GM13976 (cell line): ENCODE measurements at places on chromosomes 4 and X.

DNA sequence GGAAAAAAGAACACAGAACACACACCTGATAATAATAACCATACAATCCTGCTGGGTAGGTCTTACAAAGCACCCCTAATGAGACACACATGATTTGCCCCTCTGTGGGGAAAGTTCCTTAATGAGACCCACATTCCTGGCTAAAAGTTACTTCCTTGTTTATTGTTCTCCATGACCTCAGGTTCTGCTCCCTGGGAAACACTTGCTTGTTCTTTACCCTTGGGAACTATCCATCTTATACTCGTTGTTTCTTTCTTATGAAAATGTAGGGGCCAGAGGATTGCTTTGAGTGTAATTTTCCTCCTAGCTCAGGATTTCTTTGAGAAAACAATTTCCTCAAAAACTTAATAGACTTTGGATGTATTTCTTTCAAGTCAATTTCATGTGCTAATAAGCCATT is 52.1 kb upstream of the PCDH10 start:
- DNase-seq = no peak

GRCh38 chrX:116031331-116031730 is 139.2 kb upstream of the AGTR2 start:
- DNase-seq = no peak

GRCh38 chr4:101643186-101643837 is 147.2 kb upstream of the BANK1 start:
- no peak for DNase-seq

DNA sequence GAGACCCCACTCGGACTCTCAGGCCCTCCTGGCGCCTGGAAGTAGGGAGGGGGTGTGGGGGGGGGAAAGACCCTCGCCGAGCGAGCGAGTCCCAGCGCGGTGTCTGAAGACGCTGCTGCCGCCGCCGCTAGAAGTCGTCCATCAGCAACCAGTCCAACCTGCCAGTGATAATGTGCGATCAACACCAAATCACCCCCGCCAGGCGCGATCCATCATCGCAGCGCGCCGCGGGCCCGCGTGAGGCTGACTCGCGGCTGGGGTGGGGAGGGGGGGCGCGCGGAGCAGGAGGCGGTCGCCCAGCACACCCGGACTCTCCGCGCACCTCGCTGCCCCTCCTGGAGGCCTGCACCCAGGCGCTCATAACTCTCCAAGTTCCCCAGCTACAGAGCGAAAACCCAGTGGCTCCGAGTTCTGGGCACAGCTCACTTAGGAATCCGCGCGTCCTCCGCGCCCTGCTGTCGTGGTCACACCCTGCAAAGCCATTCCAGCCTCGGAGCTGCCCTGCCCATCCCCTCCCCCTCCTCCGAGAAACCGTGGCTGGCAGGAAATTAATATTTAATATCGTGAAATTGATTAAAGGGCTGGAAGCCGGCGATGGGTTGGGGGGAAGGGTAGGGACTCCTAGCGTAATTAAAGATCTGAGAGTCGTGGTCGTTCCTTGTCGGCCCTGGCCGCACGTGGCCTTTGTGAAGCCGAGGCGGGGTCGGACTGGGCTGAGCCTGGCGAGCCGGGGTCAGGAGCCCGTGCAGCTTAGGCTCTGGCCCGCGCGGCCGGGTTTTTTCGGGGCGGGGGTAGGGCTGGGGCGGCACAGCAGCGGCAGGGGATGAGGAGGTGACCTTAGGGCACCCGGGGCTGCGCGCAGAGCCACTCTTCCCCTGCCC is 58.1 kb upstream of the BCOR start:
- DNase-seq = no peak

GRCh38 chr4:130147641-130148040 is 1051.7 kb downstream of the C4orf33 start:
- DNase-seq = no peak

- DNase-seq = no peak
Observed at GRCh38 chr4:177105536-177105935, 204.1 kb upstream of the NEIL3 start.

GRCh38 chrX:3244955-3245354 is 101.5 kb downstream of the MXRA5 start:
- DNase-seq = no peak

- DNase-seq = no peak
Observed at GRCh38 chr4:145047151-145047550, 50.8 kb downstream of the ANAPC10 start.

GRCh38 chr4:158821228-158821971 is 52.6 kb downstream of the FNIP2 start:
- DNase-seq = no peak

DNA sequence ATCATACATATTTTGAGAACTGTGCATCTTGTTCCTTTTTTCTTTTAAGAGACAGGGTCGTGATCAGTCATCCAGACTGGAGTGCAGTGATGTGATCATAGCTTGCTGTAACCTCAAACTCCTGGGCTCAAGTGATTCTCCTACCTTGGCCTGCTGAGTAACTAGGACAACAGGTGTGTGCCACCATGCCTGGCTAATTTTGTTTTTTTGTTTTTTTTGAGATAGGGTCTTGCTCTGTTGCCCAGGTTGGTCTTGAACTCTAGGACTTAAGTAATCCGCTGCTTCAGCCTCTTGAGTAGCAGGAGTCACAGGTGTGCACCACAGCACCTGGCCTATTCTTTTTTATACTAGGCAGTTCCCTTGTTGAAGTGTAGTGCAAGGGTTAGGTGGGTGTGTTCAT is 24.6 kb downstream of the KDM6A start:
- DNase-seq = no peak

DNA sequence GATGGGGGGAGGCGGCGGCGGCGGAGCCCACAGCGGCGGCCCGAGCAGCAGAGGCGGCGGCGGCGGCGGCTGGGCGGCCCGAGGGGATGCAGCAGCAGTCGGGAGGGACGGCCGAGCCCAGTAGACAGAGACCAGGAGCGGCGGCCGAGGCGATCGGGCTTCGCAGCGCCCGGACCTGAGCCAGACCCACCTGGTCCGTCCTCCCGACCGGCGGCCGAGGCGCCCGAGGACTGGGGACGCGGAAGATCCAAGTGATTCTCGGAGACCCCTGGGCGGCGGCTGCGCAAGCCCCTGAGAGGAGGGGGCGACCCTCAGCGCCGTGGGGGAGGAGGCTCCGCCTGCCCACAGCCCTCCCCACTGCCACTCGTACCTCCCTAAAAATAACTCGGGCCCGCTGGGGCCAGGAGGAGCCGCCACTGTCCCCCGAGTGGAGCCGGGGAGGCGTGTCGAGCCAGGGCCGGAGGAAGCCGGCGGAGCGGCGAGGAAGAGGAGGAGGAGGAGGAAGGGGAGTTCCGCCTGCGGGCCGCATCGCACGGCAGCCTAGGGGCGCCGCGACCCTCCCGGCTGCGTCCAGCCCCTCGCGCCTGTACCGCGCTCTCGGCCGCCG is 608 bp downstream of the RAPGEF2 start:
- DNase-seq = peak; percentile 60

DNA sequence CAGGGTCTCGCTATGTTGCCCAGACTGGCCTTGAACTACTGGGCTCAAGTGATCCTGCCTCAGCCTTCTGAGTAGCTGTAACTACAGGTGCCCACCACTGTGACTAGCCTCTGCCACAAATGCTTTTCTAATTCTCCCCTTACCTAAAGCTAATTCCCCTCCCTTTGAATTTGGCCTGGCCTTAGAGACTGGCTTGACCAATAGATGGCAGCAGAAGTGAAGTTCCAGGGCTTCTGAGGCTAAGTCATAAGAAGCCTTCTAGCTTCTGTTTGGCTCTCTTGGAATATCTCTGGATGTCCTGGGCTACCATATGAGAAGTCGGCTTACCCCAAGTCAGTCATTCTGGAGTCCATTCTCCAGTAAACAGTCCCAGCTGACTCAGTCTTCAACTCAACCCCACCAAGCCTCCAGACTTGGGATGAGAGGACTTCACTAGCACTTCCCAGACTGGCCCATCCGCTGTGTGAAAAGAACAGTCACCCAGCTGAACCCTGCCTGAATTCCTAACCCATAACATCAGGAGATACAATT is 61.0 kb downstream of the HPRT1 start:
- DNase-seq = peak; percentile 45

DNA sequence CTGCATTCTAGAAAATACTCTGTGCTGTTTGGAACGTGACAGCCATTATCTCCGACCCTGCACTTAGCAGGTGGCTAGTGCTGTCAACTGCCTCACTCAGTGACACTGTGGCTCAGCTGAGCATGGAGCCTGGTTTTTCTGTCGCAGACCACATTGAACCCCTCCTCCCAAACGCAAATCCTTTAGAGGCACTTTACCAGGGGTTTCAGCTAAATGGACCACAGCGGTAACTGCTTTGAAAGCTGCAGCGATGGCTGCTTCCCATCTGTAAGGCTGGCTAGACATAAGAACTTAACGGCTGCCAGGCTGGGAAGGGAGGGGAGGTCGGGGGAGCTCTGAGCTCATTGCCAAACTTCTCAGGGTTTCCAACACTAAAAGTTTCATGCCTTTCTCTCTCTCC is 8.1 kb downstream of the SLC34A2 start:
- no peak for DNase-seq

DNA sequence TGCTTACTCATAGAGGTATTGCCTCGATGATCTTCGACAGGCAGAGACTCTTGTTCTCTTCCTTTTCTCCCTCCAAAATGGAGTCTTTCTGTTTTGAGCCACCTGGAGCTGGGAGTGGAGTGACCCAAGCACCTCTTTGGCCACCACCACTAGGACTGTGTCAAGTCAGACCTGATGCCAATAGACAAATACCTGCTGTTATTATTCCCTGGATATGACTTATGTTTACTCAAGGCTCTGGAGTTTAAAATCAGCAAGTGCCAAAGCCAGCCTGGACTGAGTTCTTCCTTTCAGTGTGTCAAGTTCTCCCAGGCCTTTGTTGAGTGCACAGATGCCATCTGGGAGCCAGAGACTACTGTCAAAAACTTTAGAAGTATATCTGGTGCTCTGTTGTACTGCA is 130.2 kb upstream of the SLC6A14 start:
- no peak for DNase-seq

DNA sequence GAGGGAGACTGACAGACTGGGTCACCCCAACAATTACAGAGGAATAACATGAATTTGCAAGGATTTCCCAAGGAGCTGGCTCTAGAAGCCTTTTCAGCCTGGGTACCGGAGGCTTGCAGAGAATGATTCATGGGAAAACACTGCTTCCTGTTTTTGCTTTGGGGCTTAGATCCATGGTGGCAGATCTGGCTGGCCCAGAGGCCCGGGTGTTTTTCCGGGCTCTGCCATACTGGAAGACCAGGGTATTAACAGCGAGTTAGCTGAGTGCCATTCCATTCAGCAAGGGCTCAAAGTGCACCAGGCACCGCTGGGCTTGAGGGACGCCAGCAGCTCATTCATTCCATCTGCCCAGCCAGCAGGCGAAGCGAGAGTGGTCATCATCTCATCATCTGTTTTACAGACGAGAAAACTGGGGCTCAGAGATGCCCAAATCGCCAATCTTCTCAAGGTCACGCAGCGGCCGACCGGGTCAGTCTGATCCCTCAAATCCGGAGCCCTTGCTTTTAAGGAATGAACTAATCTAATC is 1.3 kb downstream of the WDR1 start:
- no peak for DNase-seq

- DNase-seq = no peak
Observed at GRCh38 chrX:16207634-16208033, 40.4 kb downstream of the MAGEB17 start.

- DNase-seq = no peak
Observed at GRCh38 chr4:41285202-41285863, 28.6 kb downstream of the UCHL1 start.

- DNase-seq = no peak
Observed at GRCh38 chr4:107219681-107220080, 183.6 kb upstream of the DKK2 start.

GRCh38 chr4:48546336-48546735 is 56.3 kb downstream of the ZAR1 start:
- DNase-seq = no peak

GRCh38 chr4:137609718-137610430 is 77.6 kb upstream of the PCDH18 start:
- DNase-seq = no peak

- DNase-seq = no peak
Observed at GRCh38 chr4:168854350-168854921, 155.6 kb downstream of the CBR4 start.

- DNase-seq = no peak
Observed at GRCh38 chr4:73589261-73589847, 30.9 kb downstream of the RASSF6 start.

- DNase-seq = no peak
Observed at GRCh38 chr4:87530868-87531267, 1.7 kb upstream of the SPARCL1 start.

DNA sequence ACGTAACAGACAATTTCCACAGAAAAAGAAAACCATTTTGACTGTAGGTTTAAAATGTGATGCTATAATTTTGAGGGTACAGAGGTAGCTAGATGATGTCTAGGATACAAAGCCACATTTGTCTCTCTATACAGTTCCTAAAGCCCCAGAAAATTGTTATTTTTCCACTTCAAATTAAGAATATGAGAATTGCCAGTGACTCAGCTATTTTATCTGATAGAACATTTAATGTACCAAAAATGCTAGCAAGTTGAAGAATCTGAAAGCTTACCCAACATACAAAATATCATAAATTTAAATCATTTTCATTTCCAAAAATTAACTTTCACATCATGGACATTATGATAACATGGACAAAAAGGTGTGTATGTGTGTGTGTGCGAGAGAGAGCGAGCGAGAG is 148.0 kb downstream of the CAMK2D start:
- no peak for DNase-seq

DNA sequence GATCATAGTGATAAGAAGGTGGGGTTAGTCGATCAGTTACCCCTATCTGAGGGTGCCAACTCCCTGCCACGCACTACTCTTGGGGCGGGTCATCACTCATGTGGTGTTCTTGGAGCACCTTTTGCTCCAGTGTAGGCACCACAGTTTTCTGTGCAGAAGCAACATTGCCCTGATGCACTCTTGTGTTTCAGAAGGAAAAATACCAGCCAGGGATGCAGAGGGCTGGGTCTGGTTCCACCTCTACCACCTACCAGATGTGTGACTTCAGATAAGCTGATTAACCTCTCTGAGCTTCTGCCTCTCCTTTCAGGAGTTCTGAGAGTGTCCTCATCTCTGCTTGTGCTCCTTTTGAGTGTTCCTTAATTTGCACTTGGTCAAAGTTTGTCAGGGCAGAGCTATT is 29.9 kb upstream of the PROM1 start:
- DNase-seq = no peak

DNA sequence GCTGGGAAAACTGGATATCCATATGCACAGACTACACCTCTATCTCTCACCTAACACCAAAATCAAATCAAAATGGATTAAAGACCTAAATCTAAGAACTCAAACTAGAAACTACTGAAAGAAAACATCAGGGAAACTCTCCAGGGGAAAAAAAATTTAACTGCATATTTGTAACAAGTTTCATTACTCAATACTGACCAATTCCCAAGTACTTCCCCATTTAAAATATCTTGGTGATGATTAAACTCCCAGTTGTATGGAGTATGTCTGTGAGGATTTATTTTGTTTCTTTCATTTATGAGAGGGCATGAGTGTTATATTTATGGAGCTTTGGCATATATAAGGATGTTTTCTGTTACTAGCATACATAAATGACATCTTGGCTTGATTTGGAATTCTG is 112.3 kb upstream of the IL15 start:
- DNase-seq = no peak

- DNase-seq = no peak
Observed at GRCh38 chrX:148159796-148160195, 178.7 kb downstream of the FMR1NB start.
